ENCODE measurements at places on chromosomes 5 and 9. TPM values are rescaled to one million over a fixed set of nuclear protein-coding genes. Genes with fewer than 3 reads are reported as not detected.

The FOXD4L5 gene
- not detected for total RNA-seq

The LEAP2 gene
- 0.11 TPM for total RNA-seq

The ENTPD8 gene
- total RNA-seq: 0.12 TPM

The OTP gene
- total RNA-seq: not detected

The SLC6A18 gene
- not detected for total RNA-seq

Data from uterine smooth muscle cell (primary cell).